ENCODE measurements at places on chromosomes 1 and 21.

DNA sequence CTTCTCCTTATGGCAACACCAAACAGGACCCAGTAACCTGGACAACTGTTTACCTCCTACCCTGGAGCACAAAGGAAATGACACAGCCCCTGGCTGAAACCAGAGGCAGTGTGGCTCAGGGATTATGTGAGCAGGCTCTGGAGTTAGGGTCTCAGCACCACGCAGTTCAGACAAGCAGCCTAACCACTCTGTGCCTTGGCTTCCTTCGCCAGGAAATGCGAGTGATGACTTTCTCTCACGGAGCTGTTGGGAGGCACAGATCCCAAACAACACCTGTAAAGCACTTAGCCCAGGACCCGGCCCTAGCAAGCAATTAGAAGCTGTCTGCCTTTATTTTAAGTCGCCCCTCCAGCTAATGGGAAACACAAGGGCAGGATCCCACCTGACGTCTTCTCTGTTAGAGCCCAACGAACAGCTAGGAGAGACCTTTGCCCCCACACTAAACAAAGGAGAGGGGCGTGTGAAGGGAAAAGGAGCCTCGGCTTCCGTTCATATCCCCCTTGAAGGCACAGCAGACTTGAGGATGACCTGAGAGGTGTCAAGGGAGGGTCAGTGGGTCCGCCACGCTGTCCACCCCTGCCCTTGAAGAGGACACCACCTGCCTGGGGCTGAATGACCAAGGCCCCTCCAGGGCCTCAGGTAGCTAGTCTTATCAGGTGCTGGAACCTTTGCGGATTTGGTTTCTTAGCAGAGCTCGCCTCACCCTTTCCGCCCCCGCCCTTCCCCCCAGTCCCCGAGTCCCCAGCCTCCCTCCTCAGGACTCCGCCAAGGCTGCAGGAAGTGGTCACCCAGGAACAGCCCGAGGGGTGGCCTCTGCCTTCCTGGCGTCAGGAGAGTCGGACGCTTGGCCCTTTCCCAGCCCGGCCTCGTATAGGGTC is 860 bp downstream of the TMEM63A start:
- no peak for DNase-seq

- DNase-seq, result no peak
These were observed 234.1 kb downstream of the ADGRL2 start for GRCh38 chr1:82034812-82035211.

- no peak for DNase-seq
These were observed 62.1 kb downstream of the SNX7 start for GRCh38 chr1:98723574-98723973.

DNA sequence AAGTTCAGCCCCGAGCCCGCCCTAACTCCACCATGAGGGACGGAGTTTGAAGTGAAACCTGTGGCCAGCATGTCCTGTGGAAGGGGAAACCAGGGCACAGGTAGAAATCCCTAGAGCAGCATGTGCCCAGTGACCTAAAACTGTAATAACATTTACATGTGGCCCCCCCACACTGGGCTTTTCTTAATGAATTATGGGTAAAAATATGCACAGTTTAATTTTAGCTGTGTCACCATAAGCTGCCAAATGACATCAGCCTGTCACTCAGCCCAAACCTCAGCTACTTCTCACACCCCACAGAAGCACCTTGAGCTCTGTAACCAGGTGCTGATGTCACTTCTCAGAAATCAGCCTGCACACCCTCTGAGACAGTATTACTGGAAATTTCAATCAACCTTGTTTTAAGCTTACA is 50.0 kb upstream of the SLC19A1 start:
- DNase-seq, result no peak

GRCh38 chr1:217982331-217983050 is 302.6 kb upstream of the RRP15 start:
- DNase-seq, result no peak

DNA sequence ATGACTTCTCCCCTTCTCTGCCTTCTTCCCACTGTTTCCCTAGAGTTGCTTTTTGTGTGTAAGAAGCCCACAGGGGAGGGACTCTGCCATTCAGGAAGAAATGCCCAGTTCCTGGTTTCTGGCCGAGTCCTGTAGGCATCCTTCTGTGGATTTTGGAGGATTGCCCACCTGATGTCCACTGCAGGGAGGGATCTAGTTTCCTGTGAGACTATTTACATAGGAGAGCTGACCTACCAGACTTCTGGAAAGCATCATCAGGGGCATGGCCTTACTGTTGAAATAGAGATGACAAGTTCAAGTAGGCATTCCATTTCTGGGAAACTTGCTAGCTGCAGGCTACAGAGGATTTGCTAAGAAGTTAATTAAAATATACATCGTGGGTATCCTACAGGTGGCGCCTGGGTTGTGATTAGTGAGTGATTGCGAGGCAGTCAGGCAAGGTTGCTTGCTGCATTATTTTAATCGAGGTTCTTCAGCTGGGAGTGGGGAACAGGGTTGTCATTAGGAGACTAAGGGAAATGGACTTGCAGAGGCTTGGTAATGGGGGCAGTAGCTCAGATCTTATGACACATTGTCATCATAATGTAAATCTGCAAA is 148.7 kb downstream of the HHAT start:
- no peak for DNase-seq

- DNase-seq, result no peak
These were observed 13.7 kb downstream of the TMPRSS2 start for GRCh38 chr21:41494242-41494641.
